ENCODE measurements at places on chromosomes 11 and 22.

DNA sequence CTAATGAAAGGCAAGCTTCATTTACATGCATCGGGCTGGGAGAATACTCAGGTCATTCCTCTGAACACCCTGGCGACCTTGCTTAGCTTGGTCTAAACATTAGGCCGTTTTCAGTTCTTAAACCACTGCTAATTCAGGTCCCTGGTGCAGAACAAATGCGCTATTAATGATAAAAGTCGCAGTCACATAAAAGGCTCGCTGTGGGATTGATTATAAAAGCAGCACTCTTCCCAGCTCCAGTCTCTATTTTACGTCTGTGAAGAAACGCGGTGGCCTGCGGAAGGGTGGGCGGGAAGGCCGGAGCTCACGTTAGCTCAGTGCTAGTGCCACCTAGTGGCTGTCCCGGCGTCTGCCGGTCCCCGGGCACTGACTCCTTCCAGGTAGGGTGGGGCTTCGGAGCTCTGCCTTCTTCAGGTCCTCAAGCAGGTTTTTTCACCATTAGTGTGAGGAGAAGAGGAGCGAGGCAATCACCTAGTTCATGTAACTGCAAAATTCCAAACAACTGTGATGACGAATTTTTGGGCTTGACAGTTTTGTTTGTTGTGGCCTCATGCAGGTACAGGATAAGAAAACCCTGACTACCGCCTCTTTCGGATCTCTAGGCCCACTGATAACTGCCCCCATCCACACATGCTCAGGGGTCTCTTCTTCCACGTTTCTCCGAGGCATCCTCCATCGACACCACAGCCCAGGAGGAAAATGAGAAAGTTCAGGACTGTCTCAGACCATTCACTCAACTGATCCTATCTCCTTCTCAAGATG, 66.5 kb upstream of the CLMP start:
- DNase-seq: peak; percentile 81

- peak; percentile 70 for DNase-seq
Measured at GRCh38 chr11:102241026-102241425, 76.3 kb upstream of the BIRC3 start.

GRCh38 chr22:29610780-29611179, 7.3 kb downstream of the NF2 start:
- no peak for DNase-seq

DNA sequence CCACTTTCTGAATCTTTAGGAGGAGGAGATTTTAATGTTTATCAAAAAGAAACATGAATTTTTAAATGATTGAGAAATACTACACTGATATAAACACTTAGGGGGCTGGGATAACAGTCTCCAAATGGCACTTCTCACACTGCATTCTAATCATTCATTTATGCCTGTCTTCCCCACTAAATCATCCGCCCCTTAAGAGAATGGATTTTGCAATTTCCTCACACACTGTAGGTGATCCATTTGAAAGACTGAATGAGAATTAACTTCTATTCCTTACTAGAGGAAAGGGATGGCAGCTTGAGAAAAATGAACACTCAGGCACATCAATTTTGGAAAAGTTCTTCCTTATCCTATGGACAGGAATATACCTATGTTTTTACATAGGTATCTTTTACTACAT, 7.6 kb upstream of the POU2AF2 start:
- no peak for DNase-seq

DNA sequence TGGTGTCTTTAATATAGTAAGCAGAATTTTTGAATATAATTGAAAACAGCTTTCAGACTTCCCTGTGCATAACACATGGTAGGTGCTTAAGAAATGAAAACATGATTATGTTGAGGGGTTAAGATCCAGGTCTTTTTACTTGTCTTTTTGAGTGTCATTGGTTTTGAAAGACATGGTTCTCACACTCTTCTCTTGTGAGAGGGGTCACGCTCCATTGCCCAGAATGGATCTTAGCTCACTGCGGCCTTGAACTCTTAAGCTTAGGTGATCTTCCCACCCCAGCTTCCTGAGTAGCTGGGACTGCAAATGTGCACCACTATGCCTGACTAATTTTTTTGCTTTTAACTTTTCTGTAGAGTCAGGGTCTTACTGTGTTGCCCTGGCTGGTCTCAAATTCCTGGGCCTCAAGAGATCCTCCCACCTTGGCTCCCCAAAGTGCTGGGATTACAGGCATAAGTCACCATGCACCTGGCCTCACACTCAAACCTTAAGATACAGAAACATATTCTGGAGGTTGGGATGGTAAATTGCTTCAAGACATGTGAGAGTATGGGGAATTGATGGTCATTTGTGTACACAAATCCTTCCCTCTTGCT, 1.4 kb downstream of the SPCS2 start:
- DNase-seq: no peak

DNA sequence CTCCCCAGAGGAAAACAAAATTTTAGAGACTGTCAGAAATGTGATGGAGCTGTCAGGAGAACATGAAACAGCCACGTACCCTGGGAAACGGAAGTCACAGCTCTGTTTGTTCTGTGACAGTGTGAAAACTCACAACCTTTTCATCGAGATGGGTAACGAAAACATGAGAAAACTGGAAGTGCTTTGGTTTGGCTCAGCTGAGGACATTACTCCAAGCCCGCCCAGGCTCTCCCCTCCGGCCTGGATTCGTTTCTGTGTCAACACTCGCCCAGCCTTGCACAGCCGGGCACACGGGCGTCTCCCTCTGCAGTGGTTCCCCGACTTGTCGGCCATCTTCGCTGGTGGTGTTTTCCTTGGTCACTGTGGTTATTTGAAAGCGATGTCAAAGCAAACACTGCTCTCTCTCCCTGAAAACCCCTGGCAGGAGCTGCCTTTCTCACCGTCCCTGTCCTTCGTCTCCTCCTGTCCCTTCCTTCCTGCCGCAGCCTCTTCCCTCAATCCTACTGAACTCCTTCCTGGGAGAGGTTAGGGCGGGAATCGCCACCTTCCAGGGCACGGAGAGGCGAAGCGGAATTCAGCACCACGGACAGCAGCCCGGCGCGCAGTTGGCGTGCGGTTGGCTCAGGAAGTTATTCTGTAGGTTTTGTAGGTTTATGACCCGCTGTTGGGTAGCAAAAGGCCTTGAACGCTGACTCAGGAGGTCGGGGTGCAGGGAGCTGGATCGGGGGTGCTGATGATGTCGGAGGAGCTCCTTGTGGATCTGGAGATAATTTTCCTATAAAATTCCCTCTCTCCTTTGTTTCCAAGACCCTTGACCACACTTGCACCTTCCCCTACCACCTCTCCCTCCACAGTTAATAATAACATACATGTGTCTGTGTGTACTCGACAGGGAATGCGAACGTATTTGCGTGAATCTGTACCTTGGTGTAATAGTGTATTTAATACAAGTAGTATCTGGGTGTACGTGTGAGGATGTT, 13.1 kb upstream of the RPS19BP1 start:
- DNase-seq: no peak

DNA sequence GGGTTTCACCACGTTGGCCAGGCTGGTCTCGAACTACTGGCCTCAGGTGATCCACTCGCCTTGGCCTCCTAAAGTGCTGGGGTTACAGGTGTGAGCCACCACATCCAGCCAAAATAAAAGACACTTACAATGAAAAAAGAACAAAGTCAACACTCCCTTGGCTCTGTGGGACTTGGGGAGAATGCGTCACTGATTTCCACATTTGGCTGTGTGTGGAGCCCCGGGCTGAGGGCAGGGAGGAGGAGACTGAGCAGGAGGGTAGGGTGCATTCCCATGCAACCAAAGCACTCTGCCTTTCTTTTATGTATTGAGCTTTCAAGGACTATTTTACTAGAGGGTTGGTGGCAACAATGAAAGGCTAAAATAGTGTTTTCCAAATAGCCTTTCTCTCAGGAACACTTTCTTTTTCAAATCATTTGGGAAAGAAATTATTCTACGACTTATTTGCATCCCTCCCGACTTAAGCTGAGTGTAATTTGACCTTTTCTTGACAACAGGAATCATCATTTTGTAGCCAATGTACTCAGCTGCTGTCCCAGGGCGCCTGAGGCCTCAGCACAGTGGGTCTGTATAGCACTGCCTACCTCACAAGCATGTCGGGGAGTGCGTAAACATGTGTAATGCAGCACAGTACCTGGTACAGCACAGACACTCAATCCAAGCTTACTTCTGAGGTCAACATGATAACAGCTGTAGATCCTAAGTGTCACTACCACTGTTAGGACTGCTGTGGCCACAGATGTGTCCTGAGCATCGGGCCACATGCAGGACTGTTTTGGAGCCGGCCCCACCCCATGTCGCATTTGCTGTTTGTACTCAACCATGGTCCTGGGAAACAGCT, 10.1 kb upstream of the SERPIND1 start:
- peak; percentile 27 for DNase-seq

DNA sequence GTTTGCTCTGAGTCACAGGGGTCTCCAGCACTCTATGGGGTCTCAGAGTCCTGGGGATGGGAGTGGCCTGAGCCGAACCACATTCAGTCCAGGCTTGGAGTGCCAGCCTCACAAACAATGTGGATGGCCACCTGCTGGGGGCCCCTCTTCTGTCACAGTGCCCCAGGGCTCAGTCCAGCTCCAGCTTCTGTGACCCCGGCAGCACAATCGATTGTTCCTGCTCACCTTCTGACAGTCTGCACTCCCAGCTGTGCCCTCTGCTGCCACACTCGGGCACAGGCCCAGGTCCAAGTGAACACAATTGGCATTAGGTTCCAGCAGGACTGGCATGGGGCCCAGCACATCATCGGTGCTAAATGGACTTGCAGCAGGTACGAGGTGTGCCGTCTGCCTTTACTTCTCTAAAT, 84.8 kb downstream of the TP53I11 start:
- DNase-seq: no peak

DNA sequence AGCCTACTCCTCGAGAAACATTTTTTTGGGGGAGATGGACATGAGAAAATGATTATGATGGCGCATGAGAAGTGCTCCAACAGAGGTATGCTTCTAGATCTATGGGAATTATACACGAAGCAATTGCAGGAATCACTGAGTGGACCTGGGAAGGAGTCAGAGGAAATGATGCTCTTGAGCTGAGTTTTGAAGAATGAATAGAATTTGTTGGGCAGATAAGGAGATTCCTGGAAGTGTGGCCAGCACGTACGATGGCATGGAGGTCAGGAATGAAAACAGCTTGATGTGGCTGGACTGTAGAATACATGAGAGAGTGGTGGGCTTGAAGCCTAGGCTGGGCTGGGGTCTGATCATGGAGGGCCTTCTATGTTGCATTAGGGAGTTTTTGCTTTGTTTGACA, 31.7 kb downstream of the ADAMTS15 start:
- peak; percentile 52 for DNase-seq

- DNase-seq: no peak
Measured at GRCh38 chr22:48923996-48924395, 903.7 kb downstream of the BRD1 start.

DNA sequence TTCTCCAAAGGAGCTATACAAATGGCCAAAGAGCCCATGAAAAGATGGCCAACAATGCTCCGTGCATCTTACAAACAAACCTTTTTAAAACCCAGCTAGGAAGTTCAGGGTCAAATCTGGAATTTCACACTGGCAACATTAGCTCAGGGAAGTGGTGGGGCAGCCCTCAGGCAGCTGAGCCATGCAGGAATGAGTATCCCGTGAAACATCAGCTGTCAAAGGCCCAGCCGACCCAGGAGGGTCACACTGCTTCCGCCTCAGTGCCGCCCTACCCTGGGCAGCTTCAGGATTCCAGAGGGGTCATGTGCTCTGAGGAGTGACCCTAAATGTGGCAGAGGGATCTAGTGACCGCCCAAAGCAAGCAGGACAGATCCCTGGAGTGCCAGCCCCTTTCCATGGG, 73.4 kb downstream of the LINC01488 start:
- peak; percentile 6 for DNase-seq

DNA sequence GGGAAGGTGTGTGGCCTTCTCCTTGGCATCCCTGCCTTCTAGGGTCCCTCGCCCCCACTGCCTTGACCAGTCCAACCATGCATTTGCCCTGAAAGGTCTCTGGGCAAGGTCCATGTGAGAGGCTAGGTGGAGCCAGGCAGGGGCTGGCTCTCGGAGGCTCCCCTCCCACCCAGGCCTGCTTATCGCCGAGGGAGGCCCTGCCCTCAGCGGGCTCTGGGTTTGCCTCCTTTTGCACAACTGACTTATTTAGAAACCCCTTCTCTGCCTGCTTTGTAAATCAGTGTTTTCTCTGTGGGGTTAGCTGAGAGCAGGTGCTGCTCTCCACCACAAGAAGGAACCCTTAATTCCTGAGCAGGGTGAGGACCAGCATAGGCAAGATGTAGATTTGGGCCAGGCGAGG, 47.7 kb downstream of the CD82 start:
- no peak for DNase-seq

DNA sequence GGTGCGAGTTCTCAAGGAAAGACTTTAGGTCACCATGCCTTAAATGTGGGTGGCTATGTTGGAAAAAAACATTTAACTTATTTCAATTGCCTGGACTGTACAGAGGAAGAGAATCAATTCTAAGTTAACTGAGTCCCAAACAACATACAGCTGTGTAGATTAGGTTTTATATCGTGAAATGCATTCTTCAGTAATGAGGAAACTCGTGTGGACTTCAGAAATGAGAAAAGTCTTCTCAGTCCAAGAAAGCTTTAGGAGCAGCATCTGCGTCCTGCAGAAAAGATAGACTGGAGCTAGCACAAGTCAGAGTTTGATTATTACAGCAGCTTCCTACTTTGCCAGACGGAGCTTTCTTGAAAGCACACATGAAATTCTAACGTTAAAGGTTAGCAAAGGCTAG, 673.0 kb downstream of the OPCML start:
- no peak for DNase-seq

- peak; percentile 3 for DNase-seq
Measured at GRCh38 chr11:129815596-129816461, at the start of gene TMEM45B. Gene TMEM45B (plus strand): TSS chr11:129815848. CDS start chr11:129852483, 36,635 bp downstream.

DNA sequence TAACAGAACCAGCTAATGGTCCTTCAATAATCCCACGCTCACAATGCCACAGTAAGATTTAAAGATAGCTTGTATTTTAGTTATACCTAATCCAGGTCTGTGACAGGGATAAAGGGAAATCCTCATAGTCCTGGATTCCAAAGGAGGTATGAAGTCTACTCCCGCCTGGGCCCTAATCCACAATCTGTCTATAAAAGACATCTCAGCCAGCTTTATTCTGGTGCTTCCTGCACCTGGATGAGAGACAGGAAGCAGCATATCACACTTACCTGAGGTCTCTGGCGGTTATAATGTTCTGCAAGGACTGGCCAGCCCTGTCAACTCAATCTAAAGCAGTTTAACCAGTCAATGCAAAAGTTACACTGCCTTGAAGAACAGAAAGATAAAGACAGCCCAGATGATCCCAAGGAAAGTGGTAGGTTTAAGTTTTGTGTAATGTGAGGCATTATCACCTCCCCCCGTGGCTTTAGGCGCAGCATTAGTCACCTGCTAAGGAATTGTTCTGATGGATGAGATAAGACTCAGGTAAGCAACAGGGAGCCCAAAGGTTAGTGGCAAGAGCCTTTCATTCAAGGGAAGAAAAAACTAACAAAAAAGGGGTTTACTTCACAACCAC, 57.6 kb downstream of the PLEKHA7 start:
- no peak for DNase-seq

DNA sequence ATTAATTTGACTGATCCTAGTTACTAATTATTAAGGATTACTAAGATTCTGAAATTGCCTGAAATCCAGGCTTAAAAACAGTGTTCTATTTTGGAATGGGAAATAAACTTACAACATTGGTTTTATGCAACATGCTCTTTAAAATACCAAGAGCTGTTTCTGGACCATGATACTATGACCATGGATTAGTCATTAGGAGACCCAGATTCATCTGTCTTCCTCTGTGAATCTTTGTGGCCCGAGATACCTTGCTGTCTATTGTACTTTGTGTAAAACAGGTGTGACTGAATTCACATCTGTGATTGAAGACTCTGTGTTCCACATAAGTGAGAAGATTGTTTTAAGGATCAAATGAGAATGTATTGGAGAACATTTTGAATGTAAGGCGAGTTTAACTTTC, 98.8 kb downstream of the HSD17B12 start:
- DNase-seq: no peak

GRCh38 chr11:98568013-98568412, 452.7 kb upstream of the CNTN5 start:
- DNase-seq: peak; percentile 50
